HT-29 (cell line): ENCODE measurements at places on chromosomes 2 and 18. TPM values are rescaled to one million over a fixed set of nuclear protein-coding genes. Genes with fewer than 3 reads are reported as not detected.

HOXD3 gene
- total RNA-seq = not detected in 2 replicates

ADCYAP1 gene
- not detected in 2 replicates for total RNA-seq

PCARE gene
- not detected in 2 replicates for total RNA-seq

GRCh38 chr18:41150316-41150715, 804.7 kb upstream of the PIK3C3 start:
- no peak for DNase-seq

- DNase-seq = no peak
These were observed 328.9 kb upstream of the ID2 start for GRCh38 chr2:8352989-8353388.

DNA sequence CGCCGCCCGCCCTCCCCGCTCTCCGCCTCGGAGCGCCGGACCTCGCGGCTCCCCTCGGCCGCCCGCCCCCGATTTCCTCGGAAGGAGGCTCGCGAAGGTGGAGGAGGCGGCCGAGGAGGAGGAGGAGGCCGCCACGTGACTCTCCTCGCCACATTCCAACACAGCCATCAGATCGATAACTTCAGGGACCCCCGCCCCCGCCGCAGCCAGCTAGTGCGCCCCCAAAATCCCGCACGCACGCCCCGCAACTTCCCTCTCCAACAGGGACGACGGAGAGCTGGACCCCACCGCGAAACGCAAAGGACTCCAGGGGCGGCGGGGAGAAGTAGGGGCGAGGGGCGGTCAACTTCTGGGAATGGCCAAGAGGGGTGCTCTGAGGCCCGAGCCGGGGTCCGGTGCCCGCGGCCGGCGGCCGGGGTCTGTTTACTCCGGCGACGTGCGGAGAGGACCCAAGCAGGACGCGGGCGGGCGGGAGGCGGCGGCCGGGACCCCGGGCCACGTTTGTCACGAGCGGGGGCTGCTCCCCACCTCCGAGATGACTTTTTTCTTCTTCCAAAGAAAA, 2.0 kb downstream of the ZNF521 start:
- no peak for DNase-seq

GRCh38 chr18:50053111-50053510, 141.8 kb downstream of the MYO5B start:
- DNase-seq = no peak

- DNase-seq = no peak
These were observed 84.9 kb downstream of the MOGAT1 start for GRCh38 chr2:222756362-222756831.

- no peak for DNase-seq
These were observed 89.7 kb downstream of the AFF3 start for GRCh38 chr2:100052650-100053049.
